Activated naive CD8-positive, alpha-beta T cell treated with anti-CD3 and anti-CD28 coated beads, Interleukin-2, amount 50 U/mL, for 16 hours (primary cell): ENCODE measurements at places on chromosomes 12 and 14.

GRCh38 chr14:34420547-34421150 lies 41.4 kb downstream of the SPTSSA start:
- DNase-seq: no peak

DNA sequence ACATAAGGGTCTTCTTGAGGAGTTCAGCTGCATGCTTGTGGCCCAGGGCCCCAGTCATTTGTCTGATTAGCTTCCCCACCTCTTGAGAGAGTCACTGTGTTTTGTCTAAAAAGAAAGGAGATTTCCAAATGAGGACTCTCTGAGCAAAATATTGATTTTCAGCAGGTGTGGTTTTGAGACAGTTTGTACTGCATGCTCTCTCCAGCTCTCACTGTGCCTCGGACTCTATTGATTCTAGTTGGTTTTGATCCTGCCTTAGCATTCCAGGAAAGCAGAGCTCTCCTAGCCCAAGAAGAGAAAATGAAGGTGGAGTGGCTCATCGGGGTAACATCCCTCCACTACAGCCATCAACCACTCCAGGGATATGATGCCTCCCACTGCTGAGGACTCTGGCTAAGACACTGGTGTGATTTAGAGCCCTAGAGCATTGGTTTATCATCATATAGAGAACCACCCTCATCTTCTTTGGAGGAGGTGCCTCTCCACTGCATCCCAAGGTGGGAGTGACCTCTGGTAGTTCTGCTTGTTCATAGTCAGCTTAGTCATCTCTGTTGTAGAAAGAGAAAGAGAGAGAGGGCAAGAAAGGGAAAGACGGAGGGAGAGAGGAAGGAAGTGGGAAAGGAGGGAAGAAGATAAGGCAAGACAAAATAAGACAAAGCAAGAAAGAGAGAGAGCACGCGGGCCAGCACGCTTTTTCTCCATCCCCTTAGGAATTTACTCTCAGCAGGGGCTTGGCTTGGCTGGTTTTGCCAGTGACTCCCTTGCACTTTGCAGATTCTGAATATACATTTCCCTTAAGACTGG lies 365.6 kb downstream of the DPF3 start:
- DNase-seq: no peak

GRCh38 chr12:25332143-25332542 lies 81.4 kb upstream of the KRAS start:
- no peak for DNase-seq

DNA sequence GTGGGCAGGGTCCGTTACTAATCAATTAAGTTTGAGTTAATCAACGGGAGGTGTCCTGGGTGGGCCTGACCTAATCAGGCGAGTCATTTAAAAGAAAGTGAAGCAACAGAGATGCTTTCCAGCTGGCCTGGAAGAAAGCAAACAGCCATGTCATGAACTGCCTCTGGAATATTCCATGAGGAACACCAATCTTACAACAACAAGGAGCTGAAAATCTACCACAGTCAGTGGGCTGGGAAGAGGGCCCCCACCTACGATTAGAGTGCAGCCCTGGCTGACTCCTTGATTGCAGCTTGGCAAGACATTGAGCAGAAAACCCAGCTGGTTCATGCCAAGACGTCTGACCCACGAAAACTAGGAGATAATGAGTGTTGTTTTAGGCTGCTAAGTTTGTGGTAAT lies 56.2 kb downstream of the SSPN start:
- no peak for DNase-seq

DNA sequence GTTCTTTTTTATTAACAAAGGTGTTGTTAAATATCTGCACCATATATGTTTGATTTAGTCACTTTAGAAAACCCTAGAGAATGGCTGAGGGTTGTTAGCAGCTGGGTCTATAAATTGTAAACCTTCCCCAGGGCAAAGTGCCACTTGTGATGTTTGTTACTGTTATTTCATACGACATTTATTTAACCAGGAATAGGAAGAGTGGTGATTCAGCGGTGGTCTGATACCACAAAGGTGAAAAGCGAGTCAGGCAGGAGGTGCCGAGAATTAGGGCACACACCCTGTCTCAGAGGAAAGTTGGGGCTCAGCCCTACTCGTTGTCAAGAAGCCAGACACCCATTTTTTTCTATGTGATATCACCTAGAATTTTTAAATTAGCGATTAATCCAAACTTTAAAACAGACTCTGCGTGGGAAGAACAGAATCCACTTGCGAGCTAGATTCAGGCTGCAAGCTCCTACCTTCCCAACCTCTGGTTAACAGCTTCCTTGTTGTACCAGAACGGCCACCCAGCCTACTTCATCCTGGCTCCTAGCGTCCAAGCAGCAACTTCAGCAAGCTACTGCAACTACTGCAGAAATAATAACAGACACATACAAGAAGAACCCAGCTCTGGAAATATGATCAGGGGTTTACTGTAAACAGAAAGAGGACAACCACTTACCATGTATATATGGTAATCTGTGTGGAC lies 126.7 kb downstream of the TMEM132D start:
- DNase-seq: no peak

DNA sequence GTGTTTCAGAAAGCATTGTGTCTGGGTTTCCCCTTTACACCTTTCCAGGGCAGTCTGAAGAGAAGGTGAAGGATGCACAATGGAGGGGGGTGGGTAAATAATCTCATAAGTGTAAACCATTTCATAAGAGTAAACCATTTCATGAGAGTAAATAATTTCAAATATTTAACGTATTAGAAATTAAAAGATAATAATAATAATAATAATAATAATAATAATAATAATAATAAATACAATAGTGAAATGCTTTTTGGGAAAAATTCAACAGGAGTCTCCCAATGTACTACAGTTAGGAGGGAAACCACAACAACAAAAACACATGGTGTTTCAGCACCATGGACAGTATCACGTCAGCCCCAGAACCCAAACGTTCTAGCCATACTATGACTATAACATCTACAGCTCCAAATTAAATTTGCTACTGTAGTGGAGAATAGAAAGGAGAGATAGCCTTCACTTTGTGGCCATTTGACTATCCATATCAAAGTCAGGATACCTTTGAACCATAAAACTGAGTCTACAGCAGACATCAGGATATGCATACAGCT lies 691.8 kb downstream of the BCL11B start:
- DNase-seq: no peak

GRCh38 chr14:95006051-95006450 lies 151.3 kb downstream of the DICER1 start:
- no peak for DNase-seq
